ENCODE measurements at places on chromosomes 3 and 15. TPM values are rescaled to one million over a fixed set of nuclear protein-coding genes. Genes with fewer than 3 reads are reported as not detected.

GRCh38 chr3:150721285-150722130, 17.8 kb upstream of the ERICH6 start:
- DNase-seq: no peak
- peaks cover 24% of the 10 kb centered on the region for H3K4me1 ChIP-seq
- H3K36me3 ChIP-seq: no peaks in the 10 kb centered on the region
- no peaks in the 10 kb centered on the region for H3K27me3 ChIP-seq
- H3K4me3 ChIP-seq: peak overlapping the region; percentile 29

DNA sequence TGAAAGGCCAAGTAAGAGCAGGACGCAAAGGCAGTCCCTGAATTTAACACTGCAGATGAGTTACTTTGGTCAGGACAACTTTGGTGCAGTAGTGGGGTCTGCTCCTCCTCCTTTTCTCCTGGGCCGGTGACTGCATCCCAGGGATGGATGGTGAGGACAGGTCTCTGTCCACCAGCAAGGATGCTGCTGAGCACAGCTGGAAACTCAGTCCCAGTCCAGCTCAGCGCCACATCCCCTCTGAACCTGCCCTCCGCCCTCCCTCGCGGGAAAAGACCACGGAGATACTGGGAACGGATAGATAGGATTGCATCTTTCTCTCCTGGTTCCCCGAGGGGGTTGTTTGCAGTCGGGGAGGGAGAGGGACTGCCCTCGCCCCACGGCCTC, 13.8 kb downstream of the GRAMD2A start:
- H3K4me1 ChIP-seq: peaks cover 2% of the 10 kb centered on the region
- no peaks in the 10 kb centered on the region for H3K36me3 ChIP-seq
- no peak for DNase-seq
- H3K27me3 ChIP-seq: peaks cover 27% of the 10 kb centered on the region
- no peak overlapping the region for H3K4me3 ChIP-seq

GRCh38 chr3:100454677-100455076, 37.7 kb upstream of the TMEM45A start:
- H3K27me3 ChIP-seq: no peaks in the 10 kb centered on the region
- H3K4me3 ChIP-seq: no peak overlapping the region
- no peaks in the 10 kb centered on the region for H3K36me3 ChIP-seq

GRCh38 chr3:70855149-70855548, 542.7 kb upstream of the MDFIC2 start:
- DNase-seq: no peak
- no peaks in the 10 kb centered on the region for H3K36me3 ChIP-seq

DNA sequence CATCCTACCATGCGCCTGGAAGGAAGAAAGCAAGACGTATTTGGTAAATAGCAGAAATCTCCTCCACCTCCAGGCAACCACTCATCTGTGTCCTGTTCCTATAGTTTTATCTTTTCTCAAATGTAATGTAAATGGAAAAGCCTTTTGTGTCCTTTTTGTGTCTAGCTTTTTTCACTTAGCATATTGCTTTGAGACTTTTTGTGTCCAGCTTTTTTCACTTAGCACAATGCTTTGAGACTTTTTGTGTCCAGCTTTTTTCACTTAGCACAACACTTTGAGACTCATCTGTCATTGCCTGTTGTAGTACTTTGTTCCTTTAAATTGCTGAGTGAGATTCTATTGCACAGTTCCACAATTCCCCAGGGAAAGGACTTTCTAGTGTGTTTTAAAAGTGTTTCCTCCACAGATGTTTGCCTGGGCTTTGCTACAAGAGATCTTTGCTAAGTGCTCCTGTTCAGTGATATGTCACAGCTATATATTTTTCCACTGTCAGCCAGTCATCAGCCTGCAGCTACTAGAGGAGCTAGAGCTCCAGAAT, 27.9 kb upstream of the MUC13 start:
- H3K27me3 ChIP-seq: no peaks in the 10 kb centered on the region
- no peak for DNase-seq
- no peak overlapping the region for H3K4me3 ChIP-seq
- peaks cover 5% of the 10 kb centered on the region for H3K4me1 ChIP-seq
- H3K27ac ChIP-seq: no peak overlapping the region
- no peaks in the 10 kb centered on the region for H3K36me3 ChIP-seq

DNA sequence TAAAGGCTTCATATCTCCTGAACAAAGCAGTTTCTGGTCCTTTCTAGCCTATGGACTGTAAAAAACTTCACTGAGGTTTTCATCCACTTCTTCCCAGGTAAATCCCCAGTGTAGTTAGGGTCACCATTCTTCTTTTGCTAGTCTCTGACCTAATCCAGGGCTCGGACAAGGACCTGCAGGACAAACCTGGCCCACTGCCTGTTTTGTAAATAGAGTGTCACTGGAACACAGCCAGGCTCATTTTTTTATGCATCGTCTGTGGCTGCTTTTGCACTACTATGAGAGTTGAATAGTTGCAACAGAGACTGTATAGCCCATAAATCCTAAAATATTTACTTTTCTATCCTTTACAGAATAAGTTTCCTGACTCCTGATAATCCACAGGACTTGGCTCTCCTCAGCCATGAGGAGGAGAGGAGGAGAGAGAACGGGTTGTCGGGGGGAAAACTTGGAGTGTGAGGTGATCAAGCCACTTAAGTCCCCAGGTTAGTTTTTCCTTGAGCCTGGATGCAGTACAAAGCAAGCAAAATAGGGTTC, 29.0 kb downstream of the CCR3 start:
- H3K4me1 ChIP-seq: peaks cover 18% of the 10 kb centered on the region
- no peak overlapping the region for H3K27ac ChIP-seq
- H3K4me3 ChIP-seq: no peak overlapping the region
- H3K36me3 ChIP-seq: no peaks in the 10 kb centered on the region

The PTX3 gene
- not detected for total RNA-seq
